ENCODE measurements at places on chromosomes 5 and 9.

- no peak for DNase-seq
Measured at GRCh38 chr5:144015961-144016360, 154.5 kb downstream of the YIPF5 start.

GRCh38 chr5:143159031-143159430 is 244.5 kb downstream of the NR3C1 start:
- DNase-seq = no peak

- DNase-seq = no peak
Measured at GRCh38 chr5:65299861-65300260, 181.9 kb downstream of the ADAMTS6 start.

GRCh38 chr9:110214586-110215355 is 6.8 kb upstream of the C9orf152 start:
- DNase-seq = no peak
